CD4-positive, alpha-beta T cell treated with Interferon gamma for 1 hour (primary cell): ENCODE measurements at places on chromosomes 16 and 17.

DNA sequence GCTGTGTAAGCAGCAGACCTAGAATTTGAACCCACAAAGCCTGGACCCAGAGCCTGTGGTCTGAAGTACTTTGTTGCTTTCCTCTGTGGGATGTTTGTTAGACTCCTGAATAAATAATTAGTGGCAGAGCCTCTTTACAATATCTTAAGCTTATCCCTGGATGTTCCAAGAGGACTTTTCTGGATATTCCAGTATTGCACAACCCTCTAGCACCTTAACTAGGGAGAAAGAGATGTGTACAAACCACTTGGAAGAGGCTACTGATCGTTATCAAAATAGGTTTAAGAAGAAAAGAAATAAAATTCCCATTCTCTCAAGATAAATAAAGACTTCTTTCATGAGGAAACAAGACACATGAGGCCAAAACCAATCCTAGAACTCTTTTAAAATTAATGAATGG, 632.4 kb downstream of the CDH11 start:
- no peak for DNase-seq

DNA sequence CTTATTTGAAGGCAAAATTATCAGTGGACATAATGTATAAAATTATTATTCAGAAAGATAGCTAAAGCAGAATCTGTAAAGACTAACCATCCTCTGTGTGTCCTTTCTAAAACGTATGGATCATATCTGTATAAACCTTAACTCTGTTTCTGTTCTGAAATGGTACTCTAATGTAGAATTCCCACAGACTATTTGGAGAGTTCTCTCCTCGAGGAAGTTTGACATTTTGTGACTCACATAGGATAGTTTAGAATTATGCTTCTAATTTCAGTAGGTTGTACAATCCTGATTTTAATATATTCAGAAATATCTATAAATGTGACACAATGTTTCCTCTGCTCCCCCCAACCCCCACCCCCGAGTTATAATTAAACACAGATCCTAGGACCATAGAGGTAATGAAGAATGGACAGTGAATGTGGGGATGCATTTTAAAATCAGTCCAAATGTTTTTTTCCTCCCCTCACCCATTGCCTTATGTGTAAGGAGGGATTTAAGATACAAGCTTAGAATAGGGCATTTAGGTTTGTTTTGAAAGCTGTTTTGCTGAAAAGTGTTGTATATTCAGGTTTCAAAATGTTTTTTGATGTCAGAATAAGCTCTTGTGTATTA, 66.8 kb downstream of the BCAS3 start:
- DNase-seq: no peak

DNA sequence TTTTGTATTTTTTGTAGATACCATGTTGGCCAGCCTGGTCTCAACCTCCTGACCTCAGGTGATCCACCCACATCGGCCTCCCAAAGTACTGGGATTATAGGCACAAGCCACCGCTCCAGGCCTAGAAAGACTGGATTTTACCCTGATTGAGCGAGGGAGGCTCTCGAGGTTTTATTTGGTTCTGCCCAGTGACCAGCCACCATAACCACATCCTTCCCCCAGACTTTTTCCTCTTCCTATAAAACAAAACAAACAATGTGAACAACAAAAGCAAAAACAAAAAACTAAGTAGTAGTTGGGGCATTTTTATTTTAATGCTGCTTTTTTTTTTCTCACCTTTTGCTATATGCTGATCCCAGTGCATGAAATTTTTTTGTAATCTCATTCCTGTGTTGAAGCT, 509.6 kb downstream of the MAF start:
- DNase-seq: no peak

DNA sequence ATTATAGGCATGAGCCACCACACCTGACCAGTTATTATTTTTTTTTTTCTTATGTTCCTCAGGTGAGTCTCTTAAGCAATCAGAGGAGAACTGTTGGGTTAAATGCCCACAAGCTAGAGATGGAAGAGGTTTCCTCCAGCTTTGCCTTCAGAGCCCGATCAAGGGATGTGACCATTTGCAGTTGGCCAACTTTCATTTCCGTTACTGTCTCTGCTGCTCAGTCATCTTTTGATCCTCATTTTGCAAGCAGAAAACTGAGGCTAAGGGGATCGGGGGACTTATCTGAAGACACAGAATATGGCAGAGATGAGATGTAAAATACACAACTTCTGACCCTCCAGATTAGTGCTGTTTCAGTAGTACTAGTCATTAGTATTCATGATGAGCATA, 188.8 kb downstream of the RAB11FIP4 start:
- DNase-seq: no peak

DNA sequence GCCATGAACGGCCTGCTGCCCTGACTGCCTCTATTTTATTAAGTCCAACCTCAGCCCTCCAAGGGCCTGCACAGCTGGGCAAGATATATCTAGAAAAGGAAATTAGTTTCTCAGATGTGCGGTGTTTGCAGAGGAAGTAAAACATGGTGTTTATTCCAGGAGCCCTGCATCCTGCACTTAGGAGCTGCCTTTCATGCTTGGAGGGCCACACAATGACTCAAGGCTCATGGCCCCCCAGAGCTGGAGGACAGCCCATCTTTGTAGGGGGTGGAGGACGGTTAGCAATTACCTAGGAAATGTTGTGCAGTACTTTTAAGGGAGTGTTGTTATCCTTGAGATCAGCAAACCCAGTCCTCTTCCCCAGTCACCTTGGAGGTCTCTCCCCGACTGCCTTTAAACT, 80.5 kb downstream of the COPRS start:
- no peak for DNase-seq

- DNase-seq: no peak
Observed at GRCh38 chr17:37088459-37088858, 139.7 kb downstream of the AATF start.

- no peak for DNase-seq
Observed at GRCh38 chr16:82396509-82396908, 226.5 kb upstream of the MPHOSPH6 start.

GRCh38 chr17:42660692-42661345, 1.7 kb downstream of the TUBG2 start:
- DNase-seq: no peak

DNA sequence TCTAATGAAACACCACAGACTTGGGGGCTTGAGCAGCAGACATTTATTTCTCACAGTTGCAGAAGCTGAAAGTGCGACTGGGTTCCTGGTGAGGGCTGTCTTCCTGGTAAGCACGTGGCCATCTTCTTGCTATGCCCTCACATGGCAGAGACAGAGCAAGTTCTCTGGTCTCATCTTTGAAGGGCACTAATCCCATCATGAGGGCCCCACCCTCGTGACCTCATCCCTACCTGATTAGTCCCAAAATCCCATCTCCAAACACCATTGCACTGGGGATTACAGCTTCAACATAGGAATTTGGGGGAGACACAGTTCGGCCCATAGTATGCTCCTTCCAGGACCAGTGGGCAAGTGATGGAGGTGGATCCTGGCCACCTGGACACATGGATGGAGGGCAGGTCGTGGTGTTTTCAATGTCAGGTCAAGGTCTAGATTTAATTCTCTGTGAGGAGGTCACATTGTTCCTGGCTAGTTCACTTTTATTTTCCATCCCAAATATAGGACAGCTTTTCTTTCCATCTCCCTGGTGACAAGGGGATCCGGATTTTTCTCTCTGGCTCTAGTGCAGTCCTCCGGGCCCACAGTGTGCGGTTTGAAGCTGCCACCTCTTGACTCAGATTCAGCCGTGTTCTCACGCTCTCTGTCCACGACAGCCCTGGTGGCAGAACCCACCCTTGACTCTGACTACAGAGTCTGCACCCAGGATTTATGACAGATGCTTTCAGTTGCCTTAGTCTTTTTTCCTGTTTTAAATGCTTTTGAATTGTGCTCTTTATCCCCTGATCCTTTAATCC, 160.5 kb upstream of the NOL11 start:
- DNase-seq: no peak

GRCh38 chr17:36001110-36001771, at the start of gene CCL15:
CCL15 (minus strand) TSS chr17:36001553; CDS start chr17:36001492, 61 bp downstream.
- no peak for DNase-seq

GRCh38 chr16:10754941-10755340, 11.3 kb downstream of the NUBP1 start:
- no peak for DNase-seq

DNA sequence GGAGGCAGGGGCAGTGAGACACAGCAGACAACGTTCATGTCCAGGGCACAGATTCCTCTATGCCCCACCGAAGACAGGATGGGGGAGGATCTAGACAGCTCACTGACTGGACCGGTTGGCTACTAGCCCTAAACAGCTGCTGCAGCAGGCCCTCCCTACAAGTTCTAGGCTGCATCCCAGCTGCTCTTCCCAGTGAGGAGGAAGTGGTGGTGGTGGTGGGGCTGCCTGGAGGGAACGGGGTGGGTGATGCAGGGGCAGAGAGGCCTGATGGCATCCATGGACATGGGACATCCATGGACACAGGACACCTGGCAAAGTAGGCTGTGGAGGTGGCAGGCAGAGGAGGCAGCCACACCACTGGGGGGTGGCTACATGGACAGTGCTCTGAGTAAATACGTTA, 18.3 kb downstream of the SPHK1 start:
- DNase-seq: no peak

- DNase-seq: no peak
Observed at GRCh38 chr16:29791845-29792807, 1.6 kb downstream of the KIF22 start.

DNA sequence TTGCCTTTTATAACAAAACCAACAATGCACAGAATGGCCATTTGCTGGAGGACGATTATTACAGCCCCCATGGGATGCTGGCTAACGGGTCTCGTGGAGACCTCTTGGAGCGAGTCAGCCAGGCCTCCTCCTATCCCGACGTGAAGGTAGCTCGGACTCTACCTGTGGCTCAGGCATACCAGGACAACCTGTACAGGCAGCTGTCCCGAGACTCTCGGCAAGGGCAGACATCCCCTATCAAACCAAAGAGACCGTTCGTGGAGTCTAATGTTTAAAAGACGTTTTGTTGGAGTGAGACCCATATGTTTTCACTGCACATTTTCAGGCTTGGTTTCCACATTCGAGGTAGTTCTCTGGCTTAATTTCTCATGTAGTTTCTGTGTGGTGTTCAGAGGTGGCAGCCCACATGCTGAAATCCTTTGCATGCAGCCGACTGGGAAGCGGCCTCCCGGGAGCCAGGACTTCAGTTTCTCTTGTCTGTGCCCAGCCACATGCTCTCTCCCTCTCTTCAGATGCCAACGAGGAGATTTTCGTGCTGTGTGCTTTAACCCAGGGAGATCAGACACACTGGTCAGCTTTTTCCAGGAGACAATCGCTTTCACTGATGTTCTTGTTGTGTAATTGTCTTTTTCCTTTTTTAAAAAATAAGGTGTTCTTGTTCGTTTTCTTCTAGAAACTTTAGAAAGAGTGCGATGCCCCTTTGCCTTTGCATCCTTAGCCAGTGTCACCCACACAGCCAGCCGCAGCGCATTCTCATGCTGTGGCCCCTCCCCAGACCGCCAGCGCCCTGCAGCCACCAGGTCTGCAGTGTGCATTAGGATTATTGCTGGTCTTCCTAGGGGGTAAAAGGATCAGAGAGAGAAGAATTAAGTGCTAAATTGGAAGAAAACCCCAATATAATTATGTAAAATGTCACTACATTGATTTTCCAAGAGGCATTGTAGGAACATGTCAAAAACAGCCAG, 24.1 kb downstream of the CYB561 start:
- DNase-seq: no peak

DNA sequence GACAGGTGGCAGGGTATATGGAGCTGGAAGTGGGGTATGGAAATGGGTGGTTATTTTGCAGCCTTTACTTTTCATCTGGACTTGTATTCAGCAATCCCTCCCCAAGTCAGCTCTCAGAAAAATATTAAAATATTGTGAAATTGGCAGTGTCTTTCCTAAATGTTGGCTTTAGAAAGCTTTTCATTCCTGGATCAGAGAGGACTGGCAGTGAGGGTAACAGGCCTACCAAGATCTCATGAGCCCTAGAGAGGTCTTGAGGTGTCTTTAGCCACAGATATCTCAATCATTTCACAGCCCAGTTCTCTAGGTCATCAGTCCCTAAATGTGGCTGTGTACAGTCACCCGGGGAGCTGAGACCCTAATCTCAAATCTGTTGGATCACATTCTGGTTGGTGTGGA, 22.5 kb downstream of the SLC7A6OS start:
- DNase-seq: no peak

- DNase-seq: peak; percentile 4
Observed at GRCh38 chr16:10180771-10181163, 1.5 kb downstream of the GRIN2A start.

GRCh38 chr17:49157784-49158183, 25.2 kb downstream of the B4GALNT2 start:
- no peak for DNase-seq

GRCh38 chr17:55576996-55577586, 65.8 kb upstream of the SMIM36 start:
- peak; percentile 46 for DNase-seq

- DNase-seq: no peak
Observed at GRCh38 chr17:37742762-37743611, 1.9 kb downstream of the HNF1B start.

DNA sequence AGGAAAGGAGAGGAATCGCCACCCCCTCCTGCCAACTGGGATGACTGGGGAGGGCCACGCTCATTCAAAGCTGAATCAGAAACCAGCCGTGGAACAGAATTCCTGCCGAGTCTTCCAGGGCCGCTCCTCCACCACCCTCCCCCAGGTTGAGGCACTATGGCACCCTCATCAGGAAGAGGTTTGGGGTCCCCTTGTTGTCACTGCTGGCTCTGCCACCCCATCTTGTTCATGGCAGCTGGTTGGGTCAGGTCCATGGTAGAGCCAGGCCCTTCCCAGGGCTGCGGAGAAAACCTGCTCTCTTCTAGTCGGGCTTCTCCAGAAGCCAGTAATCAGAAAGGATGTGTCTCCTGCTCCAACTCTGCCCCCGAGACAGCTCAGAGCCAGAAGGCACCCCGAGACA, 41.8 kb downstream of the KCNJ12 start:
- DNase-seq: no peak

- DNase-seq: no peak
Observed at GRCh38 chr17:80861892-80862291, 129.7 kb upstream of the CHMP6 start.

- DNase-seq: no peak
Observed at GRCh38 chr16:11546608-11547061, 40.1 kb downstream of the LITAF start.

- no peak for DNase-seq
Observed at GRCh38 chr17:45288825-45289224, 26.9 kb upstream of the SPATA32 start.

DNA sequence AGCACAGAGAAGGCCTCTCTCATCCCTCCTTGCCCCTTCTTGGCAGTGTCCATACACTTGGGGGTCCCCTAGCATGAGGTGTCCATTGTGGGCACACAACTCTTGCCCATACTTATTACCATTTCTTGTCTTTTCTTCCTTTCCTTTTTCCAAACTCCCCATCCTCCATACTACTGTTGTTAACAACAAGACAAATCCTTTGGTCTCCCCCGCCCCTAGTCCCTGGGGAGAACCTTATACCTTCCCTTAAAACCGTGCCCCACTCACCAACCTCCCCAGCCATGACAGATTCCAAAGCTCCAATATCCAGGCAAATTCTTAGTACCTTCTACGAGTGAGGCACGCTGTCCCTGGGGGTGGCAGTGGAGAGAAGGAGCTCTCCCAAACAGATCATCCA, 82.9 kb downstream of the GAS7 start:
- DNase-seq: no peak

GRCh38 chr17:72608436-72608835, 484.1 kb downstream of the SLC39A11 start:
- no peak for DNase-seq

GRCh38 chr16:78460428-78460827, 361.0 kb downstream of the WWOX start:
- no peak for DNase-seq

- peak; percentile 27 for DNase-seq
Observed at GRCh38 chr17:33874617-33875060, 380.4 kb upstream of the CCL2 start.
